ENCODE measurements at places on chromosomes 13 and 19. TPM values are rescaled to one million over a fixed set of nuclear protein-coding genes. Genes with fewer than 3 reads are reported as not detected.

The ZNF582 gene
- total RNA-seq, result 2.5 TPM

The LRFN3 gene
- total RNA-seq, result 9.5 TPM

The YJEFN3 gene
- total RNA-seq, result 2.6 TPM

The LILRB4 gene
- not detected for total RNA-seq

The URAD gene
- not detected for total RNA-seq

The ADPRHL1 gene
- total RNA-seq, result 0.43 TPM

The FOXO1 gene
- 3.7 TPM for total RNA-seq

The KRTDAP gene
- total RNA-seq, result not detected

The PRSS57 gene
- total RNA-seq, result not detected

The CYP4F11 gene
- total RNA-seq, result not detected

The IGLON5 gene
- total RNA-seq, result 5.4 TPM

The ZNF585A gene
- 9.9 TPM for total RNA-seq

The SHISA2 gene
- total RNA-seq, result 367 TPM

Measured in neural progenitor cell (in vitro differentiated cells).